Activated CD8-positive, alpha-beta memory T cell treated with anti-CD3 and anti-CD28 coated beads, Interleukin-2, amount 10 ng/mL, durations not matched to agents 7 days and 5 days (primary cell): ENCODE measurements at places on chromosomes 5 and 9. TPM values are rescaled to one million over a fixed set of nuclear protein-coding genes. Genes with fewer than 3 reads are reported as not detected.

TPRN gene
- 13.3 TPM for total RNA-seq

PCDHGA2 gene
- total RNA-seq = not detected

FAM221B gene
- total RNA-seq = not detected

C1QTNF3 gene
- 2.7 TPM for total RNA-seq

MEIKIN gene
- not detected for total RNA-seq

C9orf152 gene
- total RNA-seq = not detected

RELL2 gene
- total RNA-seq = 35.8 TPM

PCDHGA3 gene
- total RNA-seq = 0.15 TPM

F2RL1 gene
- total RNA-seq = 0.47 TPM
